ENCODE measurements at places on chromosomes 7 and 10.

GRCh38 chr10:72645263-72645858 is 19.5 kb upstream of the MICU1 start:
- DNase-seq: no peak

DNA sequence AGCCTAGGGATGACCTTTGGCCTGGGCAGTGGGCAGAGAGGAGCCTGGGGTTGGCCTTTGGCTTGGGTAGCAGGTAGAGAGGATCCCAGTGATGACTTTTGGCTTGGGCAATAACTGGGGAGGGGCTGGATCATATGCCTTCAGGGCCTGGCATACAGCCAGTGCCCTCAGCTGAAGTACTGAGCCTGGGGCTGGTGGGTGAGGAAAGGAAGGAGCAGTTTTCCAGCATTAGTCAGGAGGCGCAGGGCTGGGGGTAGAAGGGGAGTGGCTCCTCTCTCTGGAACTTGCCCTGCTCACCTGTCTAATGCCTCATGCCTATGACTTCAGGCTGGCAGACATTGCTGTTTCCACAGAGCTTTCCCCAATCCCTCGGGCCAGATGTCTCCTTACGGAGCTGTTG is 15.2 kb upstream of the COMTD1 start:
- DNase-seq: no peak

GRCh38 chr7:29309041-29309854 is 114.7 kb downstream of the CHN2 start:
- DNase-seq: no peak

- no peak for DNase-seq
Observed at GRCh38 chr7:87658553-87658952, 30.4 kb downstream of the RUNDC3B start.

DNA sequence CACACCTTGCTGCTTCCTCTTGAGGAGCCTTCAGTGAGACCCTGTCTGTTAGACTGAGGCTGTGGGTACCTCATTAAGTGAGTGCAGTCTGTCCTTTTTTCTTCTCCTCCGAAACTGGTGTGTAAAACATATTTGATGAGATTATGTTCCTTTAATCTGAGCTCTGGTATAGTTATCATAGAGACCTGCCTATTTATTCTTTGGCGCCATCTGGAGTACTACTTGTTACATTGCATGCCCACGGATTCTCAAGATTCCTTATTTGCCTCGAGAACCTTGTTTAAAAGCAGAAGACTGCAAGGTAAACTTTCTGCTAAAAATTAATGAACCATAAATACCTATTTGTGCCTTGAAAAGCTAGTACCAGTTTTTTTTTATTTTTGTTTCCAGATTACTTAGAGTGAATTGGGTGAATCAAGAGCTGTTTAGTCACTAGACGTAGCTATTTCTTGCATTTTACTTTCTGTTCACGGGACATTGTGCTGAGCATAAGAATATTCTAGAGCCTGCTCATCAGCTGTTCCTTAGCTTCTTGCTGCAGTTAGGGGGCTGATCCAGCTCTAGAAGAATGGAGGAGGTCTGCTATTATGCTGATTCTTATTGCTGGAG is 16.9 kb upstream of the STMP1 start:
- DNase-seq: no peak

GRCh38 chr10:33616956-33617355 is 282.5 kb upstream of the NRP1 start:
- no peak for DNase-seq

GRCh38 chr7:27030393-27031050 is 65.3 kb downstream of the HOXA1 start:
- DNase-seq: no peak

DNA sequence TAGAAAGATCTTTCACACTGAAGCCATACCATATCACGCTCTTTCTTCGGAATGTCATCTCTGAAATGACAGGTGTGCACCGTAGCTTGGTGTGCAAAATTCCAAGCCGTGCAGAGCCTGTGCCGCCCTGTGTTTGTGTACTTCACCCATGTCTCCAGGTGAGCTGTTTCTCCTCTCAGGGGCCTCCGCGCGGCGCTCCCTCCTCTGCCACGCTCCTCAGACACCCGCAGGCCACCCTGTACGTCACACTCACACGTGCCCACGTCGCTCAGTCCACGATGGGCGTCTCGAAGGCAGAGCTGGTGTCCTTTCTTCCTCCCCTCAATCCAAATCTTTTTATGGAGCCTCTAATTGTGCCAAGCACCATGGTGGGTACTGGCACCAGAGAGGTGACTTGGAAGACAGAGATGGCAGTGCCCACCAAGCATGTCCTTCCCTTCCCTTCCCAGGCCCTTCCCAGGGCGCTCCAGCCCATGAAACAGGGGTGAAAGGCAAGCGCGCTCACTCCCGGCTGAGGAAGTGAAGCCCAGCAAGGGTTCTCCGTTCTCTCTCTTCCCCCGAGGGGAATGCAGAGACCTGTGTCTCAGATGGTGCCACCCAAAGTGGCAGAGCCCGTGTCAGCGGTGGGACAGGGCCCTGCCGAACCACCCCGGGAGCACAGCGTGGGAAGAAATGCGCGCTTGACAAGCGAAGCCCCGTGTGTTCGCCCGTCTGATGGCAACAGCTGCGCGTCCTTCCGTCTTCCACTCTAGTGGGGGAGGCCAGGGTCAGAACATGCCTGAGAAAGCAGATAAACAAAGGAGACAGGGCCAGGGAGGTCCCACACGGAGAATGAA is 292.5 kb upstream of the SHH start:
- DNase-seq: no peak

DNA sequence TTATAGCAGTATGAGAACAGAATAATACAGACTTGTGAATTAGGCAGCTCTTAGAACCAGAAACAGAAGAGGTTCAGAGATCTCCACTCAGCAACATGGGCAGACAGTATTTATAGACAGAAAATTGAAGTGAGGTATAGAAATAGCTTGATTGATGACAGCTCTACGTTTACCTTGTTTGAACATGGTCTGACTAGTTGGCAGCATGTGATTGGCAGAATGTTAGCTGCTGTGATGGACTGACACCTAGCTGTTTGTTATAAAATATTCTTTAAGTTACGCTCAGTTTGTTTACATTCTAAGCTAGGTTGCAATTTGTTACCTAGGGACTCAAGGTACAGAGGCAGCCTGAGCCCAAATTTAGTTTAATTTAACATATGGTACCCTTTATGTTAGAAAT is 73.7 kb upstream of the TMEM229A start:
- no peak for DNase-seq

DNA sequence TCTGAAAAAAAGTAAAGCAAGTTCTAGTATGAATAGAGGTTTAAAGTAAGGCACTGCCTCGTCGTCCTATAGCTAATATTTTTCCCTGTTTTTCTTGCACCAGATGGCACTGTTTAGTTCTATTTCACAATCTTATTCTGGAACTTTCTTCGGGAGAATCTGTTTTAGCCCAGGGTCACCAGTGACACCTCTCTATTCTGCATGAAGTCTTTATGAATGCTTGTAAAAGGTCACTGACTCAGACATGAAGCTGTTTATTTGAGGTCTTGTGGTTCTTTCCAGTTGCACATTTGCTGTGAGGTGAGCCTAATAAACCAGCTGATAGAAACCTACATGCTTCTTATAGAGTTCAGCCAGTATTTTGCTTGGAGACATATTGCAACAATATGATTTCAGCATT is 444.3 kb downstream of the AUTS2 start:
- DNase-seq: no peak

DNA sequence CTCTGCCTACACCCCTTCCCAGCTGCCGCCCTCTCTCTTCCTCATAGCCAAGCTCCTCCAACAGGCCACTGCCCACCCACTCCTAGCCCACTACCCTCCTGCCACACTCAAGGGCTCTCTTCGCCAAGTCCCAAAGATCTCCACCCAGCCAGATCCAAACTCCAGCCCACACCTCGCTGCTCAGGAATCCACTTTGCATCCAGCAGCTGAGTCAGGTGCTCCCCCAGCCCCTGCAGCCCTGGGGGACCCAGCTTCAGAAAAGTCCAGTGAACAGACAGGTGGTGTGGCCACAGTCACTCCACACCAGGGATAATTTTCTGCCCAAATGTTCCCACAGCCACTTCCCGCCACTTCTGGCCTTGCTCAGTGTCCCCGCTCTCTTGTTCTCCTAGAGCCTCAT is 10.9 kb downstream of the OGDHL start:
- no peak for DNase-seq

- DNase-seq: no peak
Observed at GRCh38 chr10:84574102-84574501, 245.7 kb downstream of the CCSER2 start.

GRCh38 chr7:129045682-129046081 is 9.2 kb downstream of the TNPO3 start:
- DNase-seq: no peak

DNA sequence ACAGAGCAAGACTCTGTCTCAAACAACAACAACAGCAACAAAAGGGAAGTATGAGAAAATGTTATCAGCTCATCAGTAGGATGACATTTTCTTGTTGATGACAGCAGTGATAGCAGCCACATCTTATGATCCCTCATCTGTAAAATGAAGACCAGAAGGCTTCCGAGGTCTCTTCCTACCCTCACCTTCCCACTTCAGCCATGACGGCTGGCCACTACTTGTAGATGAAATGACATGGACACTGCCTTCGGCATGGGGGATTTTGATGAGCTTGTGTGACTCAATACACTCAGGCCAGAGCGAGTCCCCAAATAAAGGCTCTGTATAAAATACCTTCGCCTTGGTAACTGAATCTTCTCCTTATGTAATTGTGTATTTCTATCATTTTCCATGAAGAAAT is 6.7 kb downstream of the ECHDC3 start:
- DNase-seq: no peak

- no peak for DNase-seq
Observed at GRCh38 chr10:122307669-122308416, 36.7 kb downstream of the BTBD16 start.

DNA sequence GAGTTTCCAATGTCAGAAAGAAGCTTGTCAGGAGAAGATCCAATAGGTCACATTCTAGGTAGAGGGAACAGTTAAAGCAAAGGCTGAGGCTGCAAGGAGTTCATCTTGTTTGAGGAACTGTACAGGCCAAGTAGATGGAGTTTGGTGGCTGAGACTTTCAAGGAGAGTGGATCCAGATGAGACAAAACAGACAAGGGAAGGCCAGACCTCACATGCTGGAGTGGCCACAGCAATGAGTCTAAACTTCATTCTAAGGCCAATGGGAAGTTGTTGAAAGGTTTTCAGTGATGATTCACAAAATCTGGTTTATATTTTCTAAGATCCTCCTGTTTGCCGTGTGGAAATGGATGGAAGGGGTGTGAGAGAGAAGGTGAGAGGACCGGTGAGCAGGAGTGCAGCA is 40.0 kb downstream of the EPDR1 start:
- no peak for DNase-seq

DNA sequence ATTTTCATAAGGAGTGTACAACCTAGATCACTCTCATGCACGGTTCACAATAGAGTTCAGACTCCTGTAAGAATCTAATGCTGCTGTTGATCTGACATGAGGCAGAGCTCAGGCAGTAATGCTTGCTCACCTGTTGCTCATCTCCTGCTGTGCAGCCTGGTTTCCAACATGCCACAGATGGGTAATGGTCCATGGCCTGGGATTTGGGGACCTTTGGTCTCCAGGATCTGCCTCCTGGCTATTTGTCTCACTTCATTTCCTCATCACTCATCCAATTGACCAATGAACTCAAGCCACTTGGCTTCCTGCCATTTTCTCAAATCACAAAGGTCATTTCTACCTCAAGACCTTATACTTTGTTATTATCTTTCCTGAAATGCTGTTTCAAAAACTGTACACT is 786.1 kb downstream of the ANKRD7 start:
- DNase-seq: no peak

DNA sequence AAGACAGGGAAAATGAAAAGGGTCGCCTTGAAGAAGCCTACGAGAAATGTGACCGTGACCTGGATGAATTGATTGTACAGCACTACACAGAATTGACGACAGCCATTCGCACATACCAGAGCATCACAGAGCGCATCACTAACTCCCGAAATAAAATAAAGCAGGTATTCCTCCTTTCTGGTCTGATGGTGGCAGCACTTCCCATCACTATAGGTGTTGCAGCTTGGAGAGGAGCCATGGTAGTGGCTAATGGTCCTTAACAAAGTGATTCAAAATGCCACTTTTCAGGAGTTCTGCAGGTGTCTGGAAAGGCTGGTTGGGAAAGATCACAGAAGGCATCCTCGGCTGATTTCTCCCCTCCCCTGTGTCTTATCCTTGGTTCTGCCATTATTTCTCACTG is 22.1 kb downstream of the EXOC4 start:
- DNase-seq: no peak
